RWPE1 (cell line): ENCODE measurements at places on chromosomes 13 and 19.

DNA sequence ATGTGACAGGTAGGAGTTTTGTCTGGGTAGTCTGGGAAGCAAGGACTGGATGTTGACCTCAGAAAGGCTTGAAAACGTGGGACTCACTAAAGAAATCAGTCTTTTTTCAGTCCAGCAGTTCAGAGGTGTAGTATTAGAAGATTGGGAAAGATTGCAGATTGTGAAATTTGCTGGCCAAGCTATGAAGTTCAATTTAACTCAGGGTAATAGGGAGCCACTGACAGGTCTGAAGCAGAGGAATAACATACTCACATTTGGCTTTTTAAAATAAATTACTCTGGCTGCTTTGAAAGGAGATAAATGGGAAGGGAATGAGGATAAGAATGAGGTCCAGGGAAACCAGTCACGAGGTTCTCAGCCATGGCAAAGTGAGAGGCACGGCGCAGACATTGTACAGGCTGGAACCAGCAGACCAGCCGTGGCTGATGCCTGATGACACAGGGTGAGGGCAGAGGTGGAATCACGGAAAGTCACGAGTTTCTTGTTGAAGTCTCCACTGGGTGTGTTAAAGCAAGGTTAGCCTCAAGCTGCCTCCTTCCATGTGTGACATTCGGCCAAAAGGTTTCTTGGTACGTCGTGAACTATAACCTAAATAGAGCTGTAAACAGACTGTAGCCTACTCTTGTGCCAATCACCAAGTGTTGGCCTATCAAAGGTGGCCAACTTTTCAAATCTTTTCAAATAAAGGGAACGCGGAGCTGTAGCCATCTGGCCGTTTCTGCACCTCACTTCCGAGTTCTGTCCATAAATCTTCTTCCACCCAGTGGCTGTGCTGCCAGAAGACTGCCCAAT, 377.6 kb downstream of the IRS2 start:
- no peak for DNase-seq

- DNase-seq = no peak
These were observed 2.4 kb downstream of the LENG8 start for GRCh38 chr19:54451331-54451871.

DNA sequence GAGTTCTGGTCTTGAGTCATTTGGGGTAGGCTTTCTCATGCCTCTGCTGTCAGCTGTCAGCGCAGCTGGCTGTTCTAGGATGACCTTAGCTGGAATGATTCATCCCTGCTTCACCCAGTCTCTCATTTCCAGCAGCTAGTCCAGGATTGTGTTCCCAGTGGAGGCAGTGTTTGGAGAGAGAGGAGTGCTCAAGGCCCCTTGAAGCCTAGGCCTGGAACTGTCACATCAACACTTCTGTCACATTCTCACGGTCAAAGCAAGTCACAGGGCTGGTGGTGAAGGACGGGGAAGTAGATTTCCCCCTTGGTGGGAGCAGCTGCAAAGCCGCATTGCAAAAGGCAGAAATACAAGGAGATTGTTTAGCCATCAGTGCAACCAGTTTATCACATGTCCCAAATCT, 15.2 kb downstream of the TPT1 start:
- peak; percentile 67 for DNase-seq

DNA sequence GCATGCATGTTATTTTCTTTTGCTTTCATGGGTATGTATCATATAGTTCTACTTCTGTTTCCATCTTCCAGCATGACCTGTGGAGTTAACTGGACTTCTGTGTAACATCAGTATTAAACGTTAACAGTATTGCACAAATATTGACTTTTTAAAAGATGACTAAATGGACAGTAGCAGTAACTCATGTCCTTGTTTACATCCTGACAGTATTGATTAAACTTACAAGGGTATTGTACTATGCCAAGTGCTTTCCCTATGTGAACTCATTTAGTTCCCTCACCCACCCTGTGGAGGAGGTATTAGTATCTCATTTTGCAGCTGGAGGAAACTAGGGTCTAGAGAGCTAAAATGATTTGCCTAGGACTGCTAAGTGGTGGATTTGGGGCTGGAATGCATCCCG, 128.7 kb upstream of the SLC10A2 start:
- DNase-seq = no peak

DNA sequence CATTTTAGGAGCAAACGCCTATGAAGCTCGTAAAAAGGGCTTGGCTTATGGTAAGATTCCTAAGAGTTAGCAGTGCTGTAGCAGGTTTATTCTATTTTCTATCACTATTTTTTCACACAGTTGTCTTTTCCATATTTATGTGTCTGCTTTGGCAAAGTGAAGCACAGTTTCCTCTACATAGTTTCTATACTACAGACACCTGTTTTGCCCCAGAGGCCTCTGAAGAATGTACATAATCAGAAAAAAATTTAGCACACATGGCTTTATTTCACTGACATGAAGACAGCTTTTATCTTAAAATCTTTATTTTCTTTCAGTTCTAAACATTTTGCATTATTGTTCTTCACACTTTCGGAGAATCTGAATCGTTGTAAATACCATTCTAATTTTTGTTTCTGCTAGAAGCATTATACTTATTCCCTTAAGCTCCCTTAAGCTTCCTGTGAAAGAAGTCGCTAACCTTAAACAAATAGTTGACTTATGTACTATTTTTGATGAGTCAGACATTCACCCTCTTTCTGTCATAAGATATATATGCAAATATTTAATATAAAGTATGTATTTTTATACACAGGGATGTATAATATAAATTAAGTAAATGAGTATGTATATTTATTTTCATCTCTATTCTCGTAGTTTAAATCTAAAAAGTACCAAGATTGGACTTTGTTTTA, 816.0 kb downstream of the OLFM4 start:
- no peak for DNase-seq

DNA sequence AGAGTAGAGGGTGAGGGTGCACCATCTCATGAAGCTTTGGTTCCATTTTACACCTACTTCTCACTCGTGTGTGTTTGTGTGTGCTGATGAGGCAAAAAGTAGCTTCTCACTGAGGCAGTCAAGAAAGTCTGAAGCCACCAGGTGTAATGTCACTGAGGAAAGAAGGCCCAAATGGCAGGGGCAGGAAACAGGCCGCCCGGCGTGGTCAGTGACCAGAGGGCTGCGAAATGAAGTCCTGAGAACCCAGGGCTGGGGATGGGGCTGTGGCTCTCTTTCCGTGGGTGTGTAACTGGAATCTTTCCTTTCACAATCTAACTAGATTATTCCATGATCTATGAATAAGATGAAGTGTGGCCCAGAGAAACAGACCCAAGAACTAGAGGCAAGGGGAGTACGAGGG, 25.5 kb upstream of the TFDP1 start:
- no peak for DNase-seq

DNA sequence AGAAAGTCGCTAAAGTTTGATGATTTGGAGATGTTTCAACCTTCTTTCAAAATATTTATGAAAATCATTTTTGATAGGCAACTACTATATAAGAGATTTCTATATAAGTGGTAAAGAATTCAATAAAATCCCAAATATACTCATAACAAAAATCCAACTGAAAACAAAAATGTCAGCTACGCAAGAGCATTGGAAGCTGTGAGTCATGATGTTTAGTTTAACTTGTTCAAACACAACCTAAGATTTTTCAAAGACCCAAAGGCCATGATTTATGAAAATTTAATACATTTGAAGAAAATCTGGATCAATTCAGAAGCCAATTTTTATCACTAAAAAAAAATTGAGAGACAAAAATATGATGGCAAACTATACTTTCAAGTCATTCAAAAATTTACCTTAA, 226.6 kb downstream of the MZT1 start:
- DNase-seq = no peak

GRCh38 chr19:54532528-54532927, 29.9 kb downstream of the LAIR2 start:
- no peak for DNase-seq

GRCh38 chr19:10881403-10882107, 10.2 kb downstream of the CARM1 start:
- DNase-seq = no peak

DNA sequence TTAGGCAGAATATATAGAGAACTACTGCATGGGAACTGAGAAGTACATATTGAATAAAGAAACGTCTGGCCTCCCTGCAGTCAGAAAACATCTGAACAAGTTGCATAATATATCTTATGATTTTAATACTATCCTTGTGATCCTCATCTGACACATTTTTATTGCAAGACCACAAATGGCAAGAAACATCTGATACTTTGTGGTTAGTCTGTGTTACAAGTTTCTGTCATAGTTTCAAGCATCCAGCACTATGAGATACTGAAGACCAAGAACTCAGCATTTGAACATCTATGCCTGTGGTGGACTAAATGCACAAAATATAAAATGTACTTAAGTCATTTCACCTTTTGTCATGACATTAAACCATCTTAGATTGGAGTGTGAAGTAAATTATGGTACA, 1175.8 kb upstream of the MIR17HG start:
- DNase-seq = no peak

- no peak for DNase-seq
These were observed 9.4 kb upstream of the CACNG6 start for GRCh38 chr19:53982001-53982451.
